Stimulated activated CD8-positive, alpha-beta memory T cell treated with anti-CD3 and anti-CD28 coated beads, Interleukin-15, amount 100 ng/mL, for 48 hours (primary cell): ENCODE measurements at places on chromosomes 12 and 14.

DNA sequence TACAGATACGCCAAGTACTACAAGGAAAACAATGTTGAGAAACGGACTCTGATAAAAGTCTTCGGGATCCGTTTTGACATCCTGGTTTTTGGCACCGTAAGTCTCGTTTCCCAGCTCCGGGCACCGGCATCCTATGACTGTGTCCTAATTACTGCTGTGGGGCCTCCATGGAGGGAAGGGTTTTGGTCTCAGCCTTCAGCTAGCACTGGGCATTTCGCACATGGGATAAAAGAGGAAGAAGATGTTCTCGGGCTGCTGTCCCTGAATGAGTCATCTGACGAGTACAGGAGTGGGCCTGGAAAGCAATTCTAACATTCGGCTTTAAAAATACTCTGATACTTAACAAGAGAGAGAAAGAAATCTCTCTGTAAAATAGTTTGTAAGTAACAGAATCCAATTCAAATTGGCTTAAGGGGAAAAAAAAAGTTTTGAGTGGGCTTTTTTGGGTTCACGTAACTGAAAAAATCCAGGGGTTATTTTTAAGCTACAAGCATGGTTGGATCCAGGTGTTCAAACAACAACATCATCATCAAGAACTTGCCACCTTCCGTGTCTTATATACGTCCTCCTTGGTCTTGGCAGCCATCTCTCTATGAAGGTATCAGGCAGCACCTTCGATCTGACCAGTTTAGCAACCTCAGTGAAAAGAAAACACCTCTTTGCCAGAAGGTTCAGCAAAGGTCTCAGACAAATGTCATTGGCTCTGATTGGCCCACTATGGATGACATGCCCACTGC, 34.4 kb upstream of the P2RX4 start:
- no peak for DNase-seq

DNA sequence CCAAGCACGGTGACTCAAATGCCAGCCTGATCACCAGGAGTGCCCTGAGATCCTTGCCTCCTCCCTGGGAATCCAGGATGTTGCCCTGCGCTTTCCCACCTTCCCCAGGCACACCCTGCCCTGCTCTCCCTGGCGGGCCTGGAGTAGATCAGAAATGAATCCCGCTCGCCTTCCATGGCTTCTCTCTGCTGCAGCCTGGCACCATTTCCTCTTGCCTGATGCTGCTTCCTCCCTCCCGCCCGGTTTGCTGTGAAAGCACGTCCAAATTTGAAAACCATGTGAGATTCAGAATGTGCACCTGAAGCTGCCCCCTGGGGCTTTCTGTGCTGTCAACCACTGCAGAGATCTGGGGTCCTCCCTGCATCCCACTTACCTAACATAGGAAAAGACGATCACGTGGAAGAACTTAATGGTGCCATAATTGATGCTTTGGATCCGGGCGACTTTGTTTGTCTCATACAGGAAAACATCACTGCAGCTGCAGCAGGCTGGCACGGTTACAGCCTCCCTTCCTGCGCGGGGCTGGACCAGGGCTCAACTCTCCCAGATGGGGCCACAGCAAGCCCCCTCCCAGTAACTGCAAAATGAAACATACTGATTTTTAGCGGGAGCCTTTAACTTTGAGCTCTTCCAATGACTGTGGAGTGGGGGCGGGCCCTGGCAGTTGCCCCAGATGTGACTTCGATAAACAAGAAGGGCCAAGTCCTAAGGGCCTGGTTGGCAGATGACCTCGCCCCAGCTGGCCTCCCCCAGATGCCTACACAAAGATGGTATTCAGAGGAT, 24.9 kb upstream of the C12orf76 start:
- no peak for DNase-seq

DNA sequence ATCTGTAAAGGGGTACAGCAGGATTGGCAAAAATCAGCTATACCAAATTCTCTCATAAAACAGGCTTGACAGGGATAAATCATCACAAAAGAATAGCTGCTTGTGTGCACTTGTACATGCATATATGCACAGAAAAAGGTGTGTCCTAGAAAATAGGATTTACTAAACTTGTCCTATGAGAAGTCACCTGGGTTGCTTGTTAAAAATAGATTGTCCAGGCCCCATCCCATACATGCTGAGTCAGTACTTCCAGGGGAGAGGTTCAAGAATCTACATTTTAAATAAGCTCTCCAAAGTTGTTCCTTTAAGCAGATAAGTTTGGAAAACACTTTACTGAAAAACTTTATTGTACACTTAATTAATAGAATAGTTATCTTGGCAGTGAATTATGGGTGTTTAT, 123.1 kb downstream of the ANO6 start:
- no peak for DNase-seq

DNA sequence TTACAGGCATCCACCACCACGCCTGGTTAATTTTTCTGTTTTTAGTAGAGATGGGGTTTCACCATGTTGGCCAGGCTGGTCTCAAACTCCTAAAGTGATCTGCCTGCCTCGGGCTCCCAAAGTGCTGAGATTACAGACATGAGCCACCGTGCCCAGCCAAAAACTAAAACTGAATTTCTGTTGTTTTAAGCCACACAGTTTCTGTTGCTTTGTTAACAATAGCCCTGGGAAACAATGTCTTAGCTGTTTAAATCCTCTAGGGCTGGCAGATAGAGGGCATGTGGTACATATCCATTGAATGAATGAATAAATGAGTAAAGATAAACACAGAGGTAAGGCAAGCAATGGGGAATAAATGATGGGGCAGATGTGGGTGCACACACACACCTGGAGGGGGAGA, 8.0 kb upstream of the EIF5 start:
- DNase-seq = no peak

DNA sequence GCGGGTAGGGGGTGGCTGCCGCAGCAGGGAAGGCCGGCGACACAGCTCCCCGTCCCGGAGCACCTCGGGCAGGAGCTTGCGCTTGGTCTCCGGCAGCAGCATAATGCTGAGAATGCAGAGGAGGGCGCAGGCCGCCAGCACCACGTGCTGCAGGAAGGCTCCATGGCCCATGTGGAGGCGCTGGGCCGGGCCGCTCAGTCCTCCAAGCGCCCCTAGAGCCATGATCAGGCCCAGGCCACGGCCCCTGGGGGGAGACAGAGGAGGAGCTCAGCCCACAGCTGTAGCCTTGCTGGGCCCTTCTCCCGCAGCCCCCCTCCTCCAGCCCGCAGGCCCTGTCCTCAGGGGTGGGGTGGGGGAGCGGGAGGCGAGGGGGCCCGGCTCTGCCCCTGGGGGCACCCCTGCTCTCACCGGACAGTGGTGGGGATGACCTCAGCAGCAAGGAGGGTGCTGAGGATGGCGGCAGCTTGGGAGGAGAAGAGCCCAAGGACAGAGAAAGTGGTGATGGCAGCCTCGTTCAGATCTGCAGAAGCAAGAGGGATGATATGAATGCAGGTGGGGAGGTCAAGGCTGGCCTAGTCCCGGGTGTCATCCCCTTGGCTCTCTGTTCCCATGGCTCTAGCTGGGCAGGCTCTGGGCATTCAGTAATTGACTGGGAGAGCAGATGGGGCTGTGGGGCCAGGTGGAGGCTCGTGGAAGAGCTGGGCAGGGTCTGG, 5.8 kb downstream of the SLC22A17 start:
- no peak for DNase-seq

DNA sequence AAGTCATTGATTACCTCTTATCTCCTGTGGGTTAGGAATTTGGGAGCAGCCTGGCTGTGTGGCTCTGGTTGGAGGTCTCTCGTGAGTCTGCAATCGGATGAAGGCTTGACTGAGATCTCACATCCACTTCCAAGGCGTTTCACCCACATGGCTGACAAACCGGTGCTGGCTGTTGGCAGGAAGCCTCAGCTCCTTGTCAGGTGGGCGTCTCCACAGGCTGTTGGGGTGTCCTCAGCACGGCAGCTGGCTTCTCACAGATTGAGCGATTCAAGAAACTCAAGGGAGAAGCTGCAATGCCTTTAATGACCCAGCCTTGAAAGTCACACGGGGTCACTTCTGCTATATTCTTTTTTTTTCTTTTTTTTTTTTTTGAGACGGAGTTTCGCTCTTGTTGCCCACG, 28.6 kb upstream of the CORO1C start:
- DNase-seq = no peak

DNA sequence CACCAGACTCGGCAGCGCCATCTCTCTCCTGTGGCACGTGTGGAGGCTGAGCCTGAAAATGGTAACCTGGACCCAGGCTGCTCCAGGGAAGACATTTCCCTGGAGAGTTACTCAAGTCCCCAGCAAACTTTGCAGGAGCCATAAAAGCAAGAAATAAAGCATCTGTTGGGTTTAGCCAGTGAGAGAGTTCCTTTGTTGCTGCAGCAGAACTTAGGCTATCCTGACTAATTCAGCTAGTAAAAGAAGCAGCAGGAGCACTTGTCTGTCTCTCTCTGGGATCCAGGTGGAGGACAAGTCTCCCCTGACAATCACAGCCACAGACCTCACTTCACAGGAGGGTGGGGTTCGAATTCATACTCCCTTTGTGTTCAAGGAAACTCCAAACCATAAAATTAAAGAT, 79.2 kb upstream of the DIO3 start:
- no peak for DNase-seq

GRCh38 chr12:68648179-68648578, 37.5 kb downstream of the RAP1B start:
- DNase-seq = no peak

DNA sequence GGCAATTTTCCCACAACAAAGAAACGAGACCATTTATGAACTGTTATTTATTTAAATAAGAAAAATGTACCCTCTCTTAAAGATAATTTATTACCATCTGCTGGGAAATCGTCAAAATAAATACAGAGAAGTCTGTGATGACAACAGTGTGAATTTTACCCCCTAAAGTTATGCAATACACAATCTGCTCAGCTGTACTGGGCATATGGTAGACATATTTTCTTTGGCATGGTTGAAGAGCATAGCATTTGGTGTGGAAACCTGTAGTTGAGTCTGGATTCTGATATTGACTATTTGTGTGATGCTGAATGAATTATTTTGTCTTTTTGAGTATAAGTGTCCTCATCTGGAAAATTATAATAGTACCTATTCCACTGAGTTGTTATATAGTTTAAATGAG, 60.0 kb downstream of the CFAP54 start:
- no peak for DNase-seq

DNA sequence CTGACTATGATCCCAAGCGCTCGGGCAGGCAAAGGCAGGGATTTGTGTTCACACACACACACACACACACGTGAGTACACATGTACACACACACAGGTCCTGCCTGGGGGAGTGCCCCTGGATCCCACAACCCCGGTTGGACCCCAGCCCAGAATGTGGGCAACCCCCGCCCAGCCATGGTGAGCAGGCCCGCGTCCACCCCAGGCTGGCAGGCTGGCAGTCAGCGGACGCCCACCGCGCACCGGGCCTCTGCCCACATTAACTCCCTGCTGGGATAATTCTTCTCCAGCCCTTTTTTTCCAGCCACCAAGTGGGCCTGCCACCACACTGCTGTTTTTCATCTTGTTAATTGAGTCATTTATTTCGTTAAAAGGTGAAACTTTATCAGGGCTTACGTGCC, 256.2 kb downstream of the BCL11B start:
- DNase-seq = no peak

GRCh38 chr12:88698471-88698870, 118.2 kb upstream of the KITLG start:
- DNase-seq = no peak

- DNase-seq = no peak
Measured at GRCh38 chr12:124827588-124828184, 36.0 kb downstream of the SCARB1 start.

DNA sequence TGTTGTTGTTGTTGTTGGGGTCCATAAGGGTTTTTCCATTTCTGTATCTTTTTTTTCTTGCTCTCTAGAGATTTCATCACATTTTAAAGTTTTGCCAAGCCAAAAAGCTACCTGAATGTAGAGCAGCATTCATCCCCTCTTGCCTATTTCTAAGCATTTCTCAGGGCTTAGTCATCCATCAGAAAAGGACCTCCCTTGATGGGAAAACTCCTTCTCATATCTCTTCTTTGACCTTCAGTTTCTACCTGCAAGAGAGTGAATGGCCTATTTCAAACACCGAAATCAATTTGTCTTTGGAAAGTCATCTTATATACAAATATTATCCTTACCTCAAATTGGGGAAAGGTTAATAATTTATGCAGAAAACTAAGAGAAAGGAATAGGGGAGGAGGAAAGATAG, 4.5 kb downstream of the MYBPC1 start:
- no peak for DNase-seq

DNA sequence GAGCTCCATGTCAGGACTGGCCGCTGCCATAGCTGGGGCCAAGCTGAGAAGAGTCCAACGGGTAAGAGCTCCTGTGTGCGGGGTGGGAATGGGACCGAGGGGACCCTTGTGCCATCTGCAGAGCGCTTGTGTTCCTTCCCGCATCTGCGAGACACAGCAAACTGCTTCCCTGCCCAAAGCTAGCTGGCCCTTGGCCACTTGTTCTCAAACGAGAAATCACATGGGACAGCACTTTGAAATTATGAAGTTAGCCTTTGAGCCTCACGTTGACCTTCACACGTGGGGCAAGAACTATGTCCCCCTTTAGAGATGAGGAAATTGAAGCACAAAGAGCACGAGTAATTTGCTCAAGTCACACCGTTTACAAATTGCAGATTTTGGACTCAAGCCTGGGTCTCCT, 30.8 kb downstream of the DEGS2 start:
- DNase-seq = no peak

GRCh38 chr12:130461839-130462557, 124.3 kb downstream of the PIWIL1 start:
- no peak for DNase-seq

- no peak for DNase-seq
Measured at GRCh38 chr12:57309420-57309819, 58.4 kb upstream of the STAC3 start.

DNA sequence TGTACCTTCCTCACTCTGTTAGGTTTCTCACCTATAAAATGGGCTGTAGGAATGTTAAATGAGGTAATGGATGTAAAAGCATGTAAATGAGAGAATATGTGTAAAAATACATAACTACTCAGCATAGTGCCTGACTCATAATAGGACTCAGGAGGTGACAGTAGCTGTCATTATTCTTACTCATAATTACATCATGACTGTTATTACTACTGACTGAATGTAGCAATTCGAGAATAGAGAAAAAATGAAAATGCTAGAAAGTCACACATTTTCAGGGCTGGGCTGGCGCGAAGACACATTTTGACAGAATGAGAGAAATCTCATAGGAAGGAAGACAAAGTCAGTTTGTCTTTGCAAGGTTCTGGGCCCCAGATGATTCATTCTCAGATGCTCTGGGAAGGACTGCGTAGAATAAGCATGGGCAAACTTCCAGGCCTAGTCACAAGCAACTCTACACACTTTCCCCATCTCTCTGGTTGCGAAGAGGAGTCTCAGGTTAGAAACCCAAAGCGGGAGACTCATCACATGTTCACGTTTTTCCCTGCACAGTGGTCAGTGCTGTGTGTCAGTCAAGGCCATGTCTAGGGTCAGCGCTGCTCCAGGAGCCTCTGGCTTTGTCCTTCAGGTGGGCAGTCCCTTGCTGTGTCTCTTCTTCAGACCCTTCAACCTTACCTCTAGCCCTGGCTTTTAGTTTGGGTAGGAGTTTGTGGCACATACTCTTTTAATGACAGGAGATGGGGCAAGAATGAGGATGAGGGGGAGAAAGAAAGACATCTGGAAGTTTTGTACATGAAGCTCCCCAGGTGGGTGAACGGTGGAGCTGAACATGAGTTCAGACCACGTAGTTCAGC, 8.4 kb downstream of the GPRC5A start:
- peak; percentile 32 for DNase-seq

GRCh38 chr14:55500219-55500701, 59.8 kb upstream of the TBPL2 start:
- DNase-seq = no peak
